ENCODE measurements at places on chromosomes 6 and 20.

DNA sequence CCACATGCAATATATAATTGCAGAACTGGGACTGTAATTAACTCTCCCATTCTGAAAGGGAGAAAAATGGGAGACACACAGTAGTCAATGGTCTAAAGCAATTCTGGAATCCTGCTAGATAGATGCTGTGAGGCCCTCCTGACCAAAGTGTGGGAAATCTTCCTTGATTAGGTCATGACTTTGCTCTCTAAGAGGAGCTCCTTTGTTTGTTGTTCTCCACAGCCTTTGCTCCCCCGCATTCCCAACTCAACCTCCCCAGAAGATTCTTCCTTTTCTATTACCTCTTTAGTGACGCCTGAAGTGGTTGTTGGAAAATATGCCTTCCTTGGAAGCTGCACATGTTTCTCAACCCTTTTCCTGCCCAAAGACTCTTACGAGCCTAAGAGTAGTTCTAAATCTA lies 28.8 kb upstream of the LIN28B start:
- no peak for DNase-seq

DNA sequence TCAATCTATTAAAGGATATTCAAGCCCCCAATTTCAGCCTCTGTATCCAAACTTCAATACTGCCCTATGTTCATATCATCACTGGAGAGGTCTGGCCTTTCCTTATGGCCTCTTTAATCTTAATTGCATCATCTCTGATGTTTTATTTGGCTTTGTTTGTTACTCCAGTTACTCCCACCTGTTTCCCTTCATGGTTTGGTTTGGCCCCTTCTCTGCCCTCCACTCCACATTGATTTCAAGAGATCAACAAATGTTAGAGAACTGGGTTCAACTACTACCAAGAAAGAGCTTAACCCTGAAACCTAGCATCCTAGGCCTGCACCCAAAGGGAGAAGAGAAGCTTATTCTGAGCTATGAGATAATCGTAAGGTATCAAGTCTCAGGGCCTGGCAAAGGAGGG lies 221.6 kb downstream of the LAMA2 start:
- no peak for DNase-seq

- DNase-seq = no peak
Observed at GRCh38 chr6:3057063-3057770, 11.1 kb upstream of the RIPK1 start.

DNA sequence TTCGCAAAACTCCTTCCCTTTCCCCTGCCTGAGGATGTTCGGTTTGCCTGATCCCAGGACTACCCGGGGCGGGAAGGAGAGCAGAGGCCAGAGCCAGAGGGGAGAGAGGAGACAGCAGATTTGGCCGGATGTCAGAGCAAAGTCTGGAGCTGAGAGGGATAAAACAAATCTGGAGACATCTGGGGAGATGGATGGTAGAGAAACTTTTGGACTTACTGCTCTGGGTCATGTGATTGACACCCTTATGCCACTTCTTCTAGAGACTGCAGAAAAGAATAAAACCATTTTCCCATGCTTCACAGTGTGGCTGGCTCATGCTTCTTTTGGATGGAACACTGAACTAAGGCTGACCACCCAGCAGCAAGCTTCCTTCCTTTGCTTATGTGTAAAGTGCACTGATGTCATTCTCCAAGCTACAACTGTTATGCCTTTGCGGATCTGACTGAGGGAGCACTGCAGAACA lies 174.7 kb downstream of the FOXC1 start:
- DNase-seq = no peak

GRCh38 chr6:168018664-168019063 lies 21.2 kb downstream of the KIF25 start:
- no peak for DNase-seq

DNA sequence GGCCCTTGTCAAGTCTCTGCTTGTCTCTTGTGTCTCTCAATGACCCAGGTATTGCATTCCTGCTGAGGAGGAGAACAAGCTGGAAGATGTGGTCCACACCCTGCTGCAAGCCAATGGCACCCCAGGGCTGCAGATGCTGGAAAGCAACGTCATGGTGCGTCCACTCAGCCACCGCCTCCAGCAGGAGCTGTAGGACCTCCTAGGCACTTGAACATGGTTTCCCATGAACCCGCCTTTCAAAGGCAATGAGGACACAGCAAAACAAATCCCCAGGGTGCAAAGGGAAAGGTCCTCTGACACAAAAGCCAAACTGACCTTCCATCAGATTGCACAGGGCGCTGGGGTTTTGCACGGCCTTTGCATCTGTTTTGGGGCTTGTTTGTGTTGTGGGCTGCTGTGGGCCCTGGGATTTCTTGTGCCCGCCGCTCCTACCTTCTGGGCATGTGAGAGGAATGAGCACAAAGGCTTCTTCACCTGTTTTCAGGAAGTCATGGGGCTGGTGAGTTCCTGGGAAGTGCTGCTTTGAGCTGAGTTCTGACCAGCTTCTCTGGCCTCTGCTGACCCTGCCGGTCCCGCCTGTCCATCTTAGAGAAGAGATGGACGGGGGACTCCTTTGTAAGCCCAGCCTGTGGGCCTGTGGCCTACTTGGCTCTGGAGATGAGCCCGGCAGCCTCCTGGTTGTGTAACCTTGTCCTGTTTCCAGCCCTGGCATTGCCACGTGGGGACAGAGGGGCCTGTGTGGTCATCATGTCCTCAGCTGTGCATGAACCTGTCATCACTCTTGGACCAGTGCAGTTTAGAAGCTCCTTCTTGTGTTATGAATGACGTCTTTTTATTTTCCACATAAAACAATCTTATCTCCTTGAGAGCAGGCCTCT lies 151.3 kb downstream of the DTNBP1 start:
- no peak for DNase-seq

DNA sequence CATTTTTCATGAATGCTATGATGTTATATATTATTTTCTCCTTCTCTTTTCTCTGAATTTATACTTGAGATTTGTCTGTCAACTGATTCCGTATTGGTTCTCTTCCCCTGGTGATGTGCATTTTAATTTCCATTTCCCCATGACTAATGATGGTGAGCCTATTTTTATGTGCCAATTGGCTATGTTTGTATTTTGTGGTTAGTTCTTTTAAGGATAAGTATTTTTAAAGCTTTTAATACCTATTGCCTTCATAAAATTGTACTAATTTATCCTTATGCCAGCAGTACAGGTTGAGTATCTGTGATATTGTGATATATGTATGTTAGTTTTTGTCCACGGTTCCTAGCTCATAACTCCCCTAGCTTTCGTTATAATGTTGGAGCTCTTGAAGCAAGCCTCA lies 2.8 kb downstream of the POLH start:
- DNase-seq = no peak

GRCh38 chr6:150723857-150724256 lies 124.2 kb downstream of the PLEKHG1 start:
- no peak for DNase-seq

DNA sequence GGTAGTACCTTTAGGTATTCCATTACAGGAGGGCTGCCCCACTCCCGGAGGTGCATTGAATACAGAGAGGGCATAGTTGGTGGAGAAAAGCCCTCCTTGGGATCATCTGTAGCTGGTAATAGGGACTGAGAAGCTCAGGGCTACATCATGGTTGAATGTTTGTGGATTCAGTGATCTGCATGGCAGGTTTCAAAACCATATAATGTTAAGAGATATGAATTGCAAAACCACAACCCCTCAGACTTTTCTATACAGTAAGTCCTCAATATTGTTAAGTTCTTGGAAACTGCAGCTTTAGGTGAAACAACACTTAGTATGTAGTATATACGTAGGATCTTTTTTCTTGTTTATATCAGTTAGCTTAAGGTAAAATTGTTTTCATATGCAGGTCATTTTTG lies 11.3 kb downstream of the TULP4 start:
- no peak for DNase-seq

DNA sequence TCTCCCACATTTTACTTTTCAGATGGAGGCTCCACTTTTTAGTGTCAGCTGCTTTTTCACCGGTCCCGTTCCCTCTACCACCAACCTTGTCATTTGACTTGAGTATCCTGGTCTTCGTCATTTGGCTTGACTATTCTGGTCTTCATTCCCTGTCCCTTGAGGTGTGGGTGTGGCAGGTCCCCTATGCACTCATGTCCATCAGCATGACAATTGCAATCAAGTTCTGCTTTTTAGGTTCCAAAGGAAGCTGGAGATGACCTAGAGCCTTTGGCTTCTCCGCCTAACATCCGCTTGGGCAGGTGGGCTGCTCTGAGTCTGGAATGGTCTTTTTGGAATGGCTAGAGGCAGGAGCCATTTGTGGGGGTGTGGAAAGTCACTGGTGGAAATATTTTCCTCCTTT lies 99.8 kb upstream of the MLN start:
- no peak for DNase-seq

- DNase-seq = no peak
Observed at GRCh38 chr6:148653138-148653776, 93.6 kb upstream of the UST start.

GRCh38 chr20:42360621-42361020 lies 742.4 kb upstream of the CHD6 start:
- DNase-seq = no peak

DNA sequence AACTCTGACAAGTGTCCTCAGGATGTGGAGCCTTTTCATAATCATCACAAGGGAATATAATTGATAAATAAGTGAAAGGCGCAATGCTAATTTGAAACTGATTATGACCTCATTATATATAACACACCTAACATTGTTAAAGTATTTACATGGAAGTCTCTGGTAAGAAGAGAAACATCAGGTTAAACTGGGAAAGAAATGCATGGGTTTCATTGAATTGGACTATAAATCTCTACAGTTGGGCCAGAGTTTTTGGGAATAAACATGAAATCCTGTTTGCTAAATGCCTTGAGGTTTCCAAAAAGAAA lies 1.0 kb upstream of the SGK1 start:
- DNase-seq = no peak

DNA sequence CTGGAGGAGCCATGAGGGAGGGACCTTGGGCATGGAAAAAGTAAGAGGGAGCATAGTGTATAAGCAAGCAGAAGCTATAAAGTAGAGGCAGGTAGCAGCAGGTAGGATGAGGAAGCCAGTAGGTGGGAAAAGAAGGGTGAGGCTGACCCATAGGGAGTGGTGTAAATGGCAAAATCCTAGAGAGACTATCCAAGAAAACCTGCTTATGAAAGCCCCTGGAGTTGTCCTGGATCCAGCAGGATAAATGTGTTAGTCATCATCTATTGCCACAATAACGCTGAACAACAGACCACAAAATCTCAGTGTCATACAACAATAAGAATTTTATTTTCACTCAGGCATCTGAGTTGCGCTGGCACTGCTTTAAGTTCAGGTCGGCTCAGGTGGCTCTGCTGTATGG lies 30.2 kb downstream of the CHD6 start:
- DNase-seq = no peak

DNA sequence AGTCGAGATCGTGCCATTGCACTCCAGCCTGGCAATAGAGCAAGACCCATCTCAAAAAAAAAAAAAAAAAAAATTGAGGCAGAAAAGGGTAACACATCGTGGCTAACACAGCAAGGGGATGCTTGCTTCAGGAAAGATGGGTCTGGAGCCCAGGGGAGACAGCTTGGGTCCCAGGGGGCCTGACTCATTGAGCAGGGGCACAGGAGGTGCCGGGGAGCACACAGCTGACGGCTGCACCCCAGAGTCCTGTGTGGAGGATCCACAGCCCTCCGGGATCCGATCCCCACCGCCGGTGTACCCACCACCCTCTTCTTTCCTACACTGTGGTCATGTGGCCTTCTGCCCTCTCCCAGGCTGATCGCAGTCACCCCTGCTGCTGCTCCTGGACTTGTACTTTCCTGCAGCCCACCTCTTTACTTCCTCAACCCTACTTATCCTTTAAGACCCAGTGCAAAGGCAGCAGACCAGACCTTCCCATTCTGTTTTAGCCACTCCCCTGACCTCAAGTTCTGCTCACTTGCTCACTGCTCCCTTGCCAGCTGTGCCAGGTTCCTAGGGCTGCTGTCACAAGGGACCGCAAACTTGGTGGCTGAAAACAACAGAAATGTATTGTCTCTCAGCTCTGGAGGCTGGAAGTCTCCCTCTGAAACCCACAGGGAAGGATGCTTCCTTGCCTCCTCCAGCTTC lies 17.6 kb upstream of the EZR start:
- no peak for DNase-seq

- no peak for DNase-seq
Observed at GRCh38 chr6:18076231-18076630, 46.2 kb downstream of the NHLRC1 start.

DNA sequence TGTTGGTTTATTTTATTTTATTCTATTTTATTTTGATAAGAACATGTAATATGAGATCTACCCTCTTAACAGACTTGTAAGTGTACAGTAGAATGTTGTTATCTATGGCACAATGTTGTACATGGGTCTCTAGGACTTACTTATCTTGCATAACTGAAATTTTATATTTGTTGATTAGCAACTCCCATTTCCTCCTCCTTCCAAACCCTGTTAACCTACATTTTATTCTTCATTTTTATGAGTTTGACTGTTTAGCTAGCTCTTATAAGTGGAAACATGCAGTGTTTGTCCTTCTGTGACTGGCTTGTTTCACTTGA lies 37.9 kb upstream of the BCAS1 start:
- no peak for DNase-seq

DNA sequence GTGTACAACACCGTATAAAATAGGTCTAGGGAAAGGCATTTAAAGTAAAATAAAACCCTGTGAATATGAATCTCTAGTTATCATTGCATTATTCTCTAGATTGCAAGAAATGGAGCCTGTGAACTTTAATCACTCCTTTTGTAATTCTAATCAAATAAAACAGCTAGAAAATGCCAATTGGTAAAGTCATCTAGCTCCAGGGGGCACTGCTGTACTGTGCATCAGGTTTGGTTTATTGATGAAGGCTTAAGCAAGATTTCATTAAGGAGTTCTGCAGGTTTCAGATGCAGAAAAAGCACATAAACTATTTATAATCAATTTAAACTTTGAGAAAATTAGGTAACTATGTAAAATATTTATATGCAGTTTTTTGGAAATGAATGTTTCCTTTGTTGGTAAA lies 645.0 kb downstream of the PHF3 start:
- no peak for DNase-seq

DNA sequence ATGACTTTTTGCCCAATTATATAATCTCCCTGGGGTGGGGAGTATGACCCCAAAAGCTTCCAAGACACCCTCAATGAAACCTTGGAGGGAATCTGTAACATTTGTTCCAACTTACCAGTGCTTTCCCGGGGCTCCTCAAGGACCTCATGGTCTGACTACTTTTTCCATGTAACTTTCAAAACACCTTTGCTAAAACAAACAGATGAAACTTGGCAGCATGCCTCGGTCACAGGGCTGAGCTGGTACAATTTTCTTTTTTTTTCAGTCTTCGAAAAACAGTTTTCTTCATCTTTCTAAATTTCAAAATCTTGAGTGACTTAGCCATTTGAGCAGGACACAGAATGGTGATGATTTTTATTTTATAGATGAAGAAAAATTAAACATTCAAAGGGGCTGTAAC lies 241.2 kb downstream of the BMP7 start:
- DNase-seq = no peak

GRCh38 chr20:30500829-30501440 lies 756.5 kb upstream of the DEFB115 start:
- no peak for DNase-seq

GRCh38 chr6:163461696-163462095 lies 47.2 kb downstream of the QKI start:
- DNase-seq = no peak
